HCEC 1CT (cell line): ENCODE measurements at places on chromosomes 4 and X.
A peak's percentile ranks its signal among the peaks of the same experiment; 100 is the strongest.

GRCh38 chrX:15676886-15677285, 12.3 kb upstream of the CLTRN start:
- no peak for DNase-seq

GRCh38 chrX:46959985-46960700, 47.9 kb downstream of the JADE3 start:
- DNase-seq = no peak

DNA sequence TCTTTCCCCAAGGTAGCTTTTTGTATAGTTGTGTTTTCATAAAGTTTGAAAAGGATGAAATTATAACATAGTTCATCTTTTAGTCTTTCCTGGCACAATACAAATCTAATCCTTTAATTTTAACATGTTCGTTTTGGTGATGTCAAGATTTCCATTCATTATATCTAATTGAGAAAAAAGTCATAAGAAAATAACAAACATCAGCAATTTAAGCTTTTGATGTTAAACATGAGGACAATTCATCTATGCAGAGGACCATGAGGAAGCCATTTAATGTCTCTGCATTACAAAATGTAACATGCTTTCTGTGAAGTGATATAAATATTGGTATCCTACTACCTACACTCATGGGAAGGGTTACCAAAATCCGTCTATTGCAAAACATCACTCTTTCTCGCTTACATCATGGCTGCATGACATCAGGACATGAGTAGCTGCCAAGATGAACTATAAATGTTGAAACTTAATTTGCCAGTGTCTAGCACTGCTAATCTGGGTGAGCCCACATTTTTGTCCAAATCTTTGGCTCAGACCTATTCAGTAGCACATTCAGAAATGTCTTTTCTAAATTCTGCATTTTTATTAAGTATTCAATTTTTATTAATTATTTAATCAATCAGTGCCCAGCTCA, 9.5 kb downstream of the EPGN start:
- no peak for DNase-seq

DNA sequence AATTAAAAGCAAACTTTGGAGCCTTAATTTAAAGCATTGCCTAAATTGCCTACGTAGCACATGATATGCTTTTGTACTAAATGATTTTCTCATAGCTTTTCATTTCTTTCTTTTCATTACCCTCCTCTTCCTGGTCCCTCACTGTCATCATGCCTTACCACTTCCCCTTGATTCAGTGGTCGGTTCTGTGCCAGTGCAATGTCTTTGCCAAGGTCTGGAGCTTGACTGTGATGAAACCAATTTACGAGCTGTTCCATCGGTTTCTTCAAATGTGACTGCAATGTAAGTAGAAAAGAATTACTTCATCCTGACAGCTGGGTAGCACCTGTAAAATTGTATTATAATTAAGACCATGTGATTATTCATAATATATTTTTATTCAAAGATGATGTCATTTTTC, 72.5 kb downstream of the C4orf46 start:
- no peak for DNase-seq

DNA sequence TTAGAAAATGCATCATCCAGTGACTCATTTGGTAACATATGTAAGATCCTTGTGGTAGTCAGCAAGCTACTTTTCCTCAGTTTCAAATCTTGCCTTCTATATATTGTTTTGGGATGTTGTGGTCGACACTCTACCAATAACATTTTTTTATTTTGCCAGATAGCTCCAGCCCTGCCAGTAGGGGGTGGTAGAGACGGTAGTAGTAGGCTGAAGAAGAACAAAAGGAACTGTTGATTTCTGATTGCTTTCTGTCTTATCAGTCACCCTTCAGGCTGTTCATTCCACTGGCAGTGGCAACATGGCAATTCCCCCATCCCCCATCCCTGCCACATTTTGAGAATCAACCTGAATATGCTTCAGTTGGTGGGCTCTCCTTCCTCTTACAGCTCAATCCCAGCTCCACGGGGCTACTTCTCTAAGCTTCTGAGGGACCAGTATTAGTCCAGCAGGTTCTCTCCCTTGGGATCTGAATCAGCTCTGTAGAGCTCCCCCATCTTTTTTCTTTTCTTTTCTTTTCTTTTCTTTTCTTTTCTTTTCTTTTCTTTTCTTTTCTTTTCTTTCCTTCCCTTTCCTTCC, 171.5 kb upstream of the VEGFC start:
- DNase-seq = peak; percentile 4

DNA sequence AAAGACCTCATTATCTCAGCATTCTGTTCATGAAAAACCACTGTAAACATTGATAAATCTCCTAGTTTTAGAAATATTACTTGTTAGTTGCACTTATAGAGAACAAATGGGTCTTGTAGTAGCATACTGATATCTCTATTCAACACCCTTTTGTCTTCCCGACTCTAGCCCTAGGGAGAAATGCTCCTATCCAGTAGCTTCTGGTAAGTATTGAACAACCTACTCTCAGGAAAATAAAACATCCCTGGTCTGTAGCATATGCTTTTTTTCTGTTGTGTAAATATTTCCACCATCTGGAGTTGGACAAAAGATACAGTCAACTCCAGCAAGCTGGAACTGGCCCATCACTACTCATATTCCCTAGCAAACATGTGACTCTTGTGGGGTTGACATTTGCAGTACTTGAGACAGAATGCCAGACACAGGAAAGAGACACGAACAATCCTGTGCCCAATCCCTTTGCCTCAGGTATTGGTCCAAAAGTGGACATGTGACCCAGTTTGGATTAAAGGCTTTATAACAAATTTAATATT, 188.2 kb downstream of the GC start:
- DNase-seq = no peak

DNA sequence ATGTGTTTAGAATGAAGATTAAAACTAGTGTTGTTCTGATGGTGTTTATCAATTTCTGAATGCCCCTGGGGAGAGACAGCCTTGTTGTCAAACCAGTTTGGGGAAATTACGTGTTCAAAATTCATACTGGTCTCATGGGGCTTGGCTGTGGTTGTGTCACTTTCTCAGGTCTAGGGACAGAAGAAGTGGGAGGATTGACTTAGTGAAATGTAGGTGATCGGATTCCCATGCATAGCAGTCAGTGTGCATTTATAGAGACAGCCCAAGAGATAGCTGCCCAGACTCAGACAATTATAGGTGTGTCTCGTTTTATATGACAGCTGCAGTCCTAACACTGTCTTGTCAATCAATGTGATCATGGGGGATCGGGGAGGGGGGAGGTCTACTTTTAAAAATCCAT, 94.4 kb upstream of the CLCN4 start:
- no peak for DNase-seq

- DNase-seq = no peak
Measured at GRCh38 chrX:46860557-46860956, 23.7 kb downstream of the RP2 start.

DNA sequence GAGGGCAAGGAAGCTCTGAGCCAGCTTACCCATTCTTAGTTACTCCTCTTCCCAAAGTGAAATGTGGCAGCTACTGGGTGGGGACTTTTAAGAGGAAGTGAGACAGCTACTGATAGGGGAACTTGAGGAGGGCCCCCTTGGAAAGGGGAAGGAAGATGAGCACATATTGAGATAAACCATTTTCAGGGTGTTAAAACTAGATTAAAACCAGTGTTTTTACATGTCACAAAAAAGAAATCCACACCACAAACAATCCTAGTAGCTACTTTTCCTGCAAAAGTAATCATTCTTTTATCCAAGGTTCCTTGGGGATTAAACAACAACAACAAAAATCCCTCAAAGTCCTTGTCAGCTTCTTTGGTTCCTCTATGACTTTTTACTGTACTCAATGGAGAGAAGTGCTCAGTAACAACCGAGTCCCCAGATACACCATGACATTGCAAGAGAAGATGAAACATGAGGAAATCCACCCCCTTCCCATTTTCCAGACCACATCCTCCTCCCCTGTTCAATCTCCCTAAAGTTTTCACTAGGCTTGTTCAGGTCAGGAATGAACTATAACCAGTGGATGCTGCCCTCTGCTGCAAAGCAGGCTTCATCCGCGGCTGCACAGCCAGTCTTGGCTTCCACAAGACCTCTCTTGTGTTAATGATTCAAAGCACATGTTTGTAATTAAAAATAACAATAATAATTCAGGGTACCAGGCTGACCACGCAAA, 113.5 kb upstream of the TMEM164 start:
- peak; percentile 12 for DNase-seq

GRCh38 chr4:45663003-45663402, 460.9 kb downstream of the GABRG1 start:
- DNase-seq = no peak

GRCh38 chr4:126708716-126709115, 924.0 kb upstream of the INTU start:
- DNase-seq = no peak

DNA sequence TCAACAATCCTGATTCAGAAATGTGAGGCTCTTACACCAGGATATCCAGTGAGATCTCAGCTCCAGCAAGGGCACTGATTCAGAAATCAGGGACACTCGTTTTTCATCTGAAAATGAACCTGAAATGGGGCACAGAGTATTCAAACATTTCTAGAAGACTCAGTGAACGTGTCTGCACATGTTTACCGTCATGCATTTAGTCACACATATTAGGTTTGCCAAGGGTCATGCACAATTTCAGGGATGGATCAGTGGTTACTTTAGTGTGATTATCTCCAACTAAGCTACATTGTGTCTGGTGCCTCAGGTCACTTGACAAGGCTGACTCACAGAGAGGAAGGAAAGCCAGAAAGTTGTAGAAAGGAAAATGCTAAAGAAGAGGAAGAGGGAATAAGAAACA, 33.6 kb upstream of the SPANXN2 start:
- no peak for DNase-seq

DNA sequence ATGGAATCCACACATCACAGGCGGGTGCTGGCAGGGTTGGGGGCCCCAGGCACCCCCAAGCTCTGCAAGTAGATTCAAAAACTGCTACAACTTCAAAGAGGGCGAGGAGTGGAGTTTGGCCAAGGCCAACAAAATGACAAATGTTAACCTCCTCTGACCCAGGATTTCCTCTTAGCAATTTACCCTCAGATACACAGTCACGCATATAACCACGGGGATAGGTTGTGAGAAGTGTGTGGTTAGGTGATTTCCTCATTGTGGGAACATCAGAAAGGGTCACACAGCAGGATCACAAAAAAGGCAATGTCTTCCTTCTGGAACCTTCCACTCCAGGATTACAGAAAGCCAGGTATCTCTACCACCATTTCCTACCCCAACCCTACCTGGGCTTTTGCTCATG, 62.4 kb downstream of the C4orf50 start:
- DNase-seq = no peak
